Neural crest cell (in vitro differentiated cells): ENCODE measurements at places on chromosomes 7 and 10.

DNA sequence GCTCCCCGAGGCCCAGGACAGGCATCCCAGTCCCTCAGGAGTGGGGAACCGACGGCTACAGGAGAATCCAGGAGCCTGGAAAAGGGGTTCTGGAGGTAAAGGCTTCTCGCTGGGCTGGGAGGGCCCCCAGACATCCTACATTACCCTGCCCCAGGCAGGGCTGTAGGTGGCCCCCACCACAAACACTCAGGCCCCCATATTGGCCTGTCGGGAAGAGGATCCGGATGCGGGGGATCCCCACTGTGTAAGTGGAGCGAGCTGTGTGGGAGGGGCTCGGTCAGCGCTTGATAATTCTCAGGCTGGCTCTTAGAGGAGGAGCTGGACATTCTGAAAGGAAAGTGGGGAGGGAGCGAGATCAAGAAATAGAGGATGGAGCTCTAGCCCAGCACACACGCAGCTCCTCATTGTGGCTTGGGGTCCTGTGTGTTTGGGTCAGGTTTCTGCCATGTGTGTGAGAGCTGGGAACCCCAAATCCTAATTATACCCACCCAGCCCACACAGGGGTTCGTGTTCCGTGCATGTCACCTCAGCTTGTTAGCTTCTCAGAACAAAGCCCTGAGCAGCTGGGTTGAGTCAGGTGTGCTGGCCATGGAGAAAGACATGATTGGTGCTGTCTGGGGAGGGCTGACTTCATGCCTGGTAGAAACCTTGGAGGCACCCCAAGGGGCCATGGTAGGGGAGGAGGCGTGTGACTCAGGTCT is 49.4 kb downstream of the ZNF467 start:
- DNase-seq: no peak

DNA sequence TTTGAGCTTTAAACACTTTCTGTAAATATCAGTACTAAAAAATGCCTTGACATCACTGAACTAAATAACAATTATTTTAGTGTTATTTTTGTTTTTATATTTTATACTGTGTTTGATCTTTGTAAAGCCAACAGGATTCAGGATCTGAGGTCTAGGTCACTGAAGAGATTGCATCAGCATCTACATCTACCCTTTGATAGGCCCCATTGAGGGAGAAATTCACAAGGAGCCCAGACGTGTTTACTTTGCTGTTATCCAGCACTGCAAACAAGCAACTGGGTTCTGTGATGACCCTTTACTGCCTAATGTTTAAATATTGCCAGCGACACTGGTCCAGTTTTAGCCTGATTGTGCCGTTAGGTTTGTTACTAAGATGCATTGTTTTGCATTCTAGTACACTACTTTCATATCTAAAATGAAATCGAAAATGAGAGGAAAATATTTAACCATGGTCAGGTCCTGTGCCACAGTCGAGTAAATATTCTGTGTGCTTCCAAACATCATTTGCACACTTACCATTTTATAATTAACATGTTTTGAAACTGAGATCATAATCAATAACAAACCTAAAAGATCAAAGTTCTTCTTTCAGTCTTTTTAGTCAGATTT is 48.7 kb downstream of the SP8 start:
- no peak for DNase-seq

- DNase-seq: no peak
These were observed 580.5 kb downstream of the AUTS2 start for GRCh38 chr7:70178787-70179186.

DNA sequence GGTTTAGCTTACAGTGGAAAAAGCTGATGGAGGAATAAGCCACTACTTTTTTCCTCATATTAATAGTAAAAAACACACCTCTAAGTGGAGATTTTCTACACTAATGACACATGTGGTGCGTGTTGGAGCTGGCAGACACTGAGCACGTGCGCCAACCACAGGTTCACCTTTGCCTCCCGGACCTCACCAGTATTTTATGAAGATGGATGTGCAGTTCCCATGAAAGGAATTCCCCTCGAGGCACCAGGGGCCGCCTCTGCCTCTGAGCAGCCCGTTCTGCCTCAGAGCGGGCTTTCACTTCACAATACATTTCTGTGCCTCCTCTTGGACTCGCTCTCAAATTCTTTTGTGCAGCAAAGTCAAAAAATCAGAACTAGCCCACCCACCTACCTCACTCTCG is 477.5 kb upstream of the ADARB2 start:
- no peak for DNase-seq

DNA sequence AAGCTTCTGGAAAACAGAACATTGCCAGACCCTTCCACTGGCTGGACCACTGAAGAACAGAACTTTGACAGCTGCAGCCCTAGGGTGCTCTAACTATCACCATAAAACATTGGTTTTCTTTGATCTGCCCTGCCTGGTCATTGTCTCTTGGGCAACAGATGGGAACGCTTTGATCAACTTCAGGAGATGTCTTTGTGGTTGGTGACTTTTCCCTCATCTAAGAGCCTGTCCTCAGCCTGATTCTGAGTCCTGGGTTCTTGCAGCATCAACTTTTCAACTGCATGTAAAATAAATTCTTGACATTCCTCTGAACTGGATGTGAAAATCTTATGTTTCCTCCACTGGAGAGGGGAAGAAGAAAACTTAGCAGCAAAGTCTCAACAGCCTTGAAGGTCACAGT is 53.1 kb upstream of the ZNRF2 start:
- no peak for DNase-seq
